Activated T-helper 1 cell treated with anti-CD3 and anti-CD28 coated beads, Interleukin-12 subunit alpha, Interleukin-12 subunit beta, Interleukin-2, Interleukin-4 antibody, amounts not matched to agents 30 ng/mL and 10 ng/mL and 1 ng/mL, durations not matched to agents 14 hours and 24 hours and 36 hours (primary cell): ENCODE measurements at places on chromosomes 13 and 19. TPM values are rescaled to one million over a fixed set of nuclear protein-coding genes. Genes with fewer than 3 reads are reported as not detected.

COX7A1 gene
- total RNA-seq: not detected in 2 replicates

ZNF865 gene
- 12.6 and 13.2 TPM in 2 replicates for total RNA-seq

NCR1 gene
- total RNA-seq: not detected in 2 replicates

PLPPR2 gene
- 2.0 TPM in 2 replicates for total RNA-seq

PRTN3 gene
- total RNA-seq: not detected in 2 replicates

FCGBP gene
- total RNA-seq: 2.2 and 3.1 TPM in 2 replicates

IPO5 gene
- 210 and 226 TPM in 2 replicates for total RNA-seq

ZNF43 gene
- total RNA-seq: 29.9 and 30.5 TPM in 2 replicates

ZNF154 gene
- 4.6 and 4.7 TPM in 2 replicates for total RNA-seq

DIAPH3 gene
- 22.8 and 24.6 TPM in 2 replicates for total RNA-seq

KIR2DL4 gene
- total RNA-seq: 0.13 and 0.27 TPM in 2 replicates

APOC4 gene
- total RNA-seq: not detected in 2 replicates

IGFL2 gene
- total RNA-seq: 0.23 TPM in 1 of 2 replicates, not detected in the other

AZU1 gene
- not detected in 2 replicates for total RNA-seq

HSPB6 gene
- 0.78 TPM in 1 of 2 replicates, not detected in the other for total RNA-seq

MCF2L gene
- total RNA-seq: 0.42 TPM in 1 of 2 replicates, not detected in the other

PTGER1 gene
- 0.44 and 0.78 TPM in 2 replicates for total RNA-seq

ZNF493 gene
- 9.6 and 12.6 TPM in 2 replicates for total RNA-seq

SGTA gene
- 73.4 and 77.8 TPM in 2 replicates for total RNA-seq

GFY gene
- not detected in 2 replicates for total RNA-seq

KLF1 gene
- 0.80 and 1.3 TPM in 2 replicates for total RNA-seq
